ENCODE measurements at places on chromosomes 7 and 10. TPM values are rescaled to one million over a fixed set of nuclear protein-coding genes. Genes with fewer than 3 reads are reported as not detected.
A peak's percentile ranks its signal among the peaks of the same experiment; 100 is the strongest.

DNA sequence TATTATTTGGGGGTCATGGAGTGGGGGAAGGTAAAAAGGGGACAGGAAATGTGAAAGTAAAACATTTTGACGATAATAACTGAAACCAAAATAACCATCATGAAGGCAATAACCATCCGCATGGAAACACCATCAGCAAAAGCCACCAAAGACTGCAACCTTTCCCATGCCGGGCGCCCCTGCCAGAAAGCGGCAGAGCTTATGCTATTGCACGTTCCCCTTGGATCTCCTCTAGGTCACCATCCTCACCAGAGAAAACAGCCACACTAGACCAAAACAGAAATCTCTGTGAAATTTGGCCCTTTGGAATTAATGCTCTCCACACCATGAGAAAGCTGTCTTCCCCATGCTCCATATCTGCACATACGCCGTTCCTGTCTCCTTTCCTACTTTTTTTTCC lies 31.1 kb downstream of the DRGX start:
- H3K27me3 ChIP-seq, result no peaks in the 10 kb centered on the region
- no peak overlapping the region for H3K27ac ChIP-seq
- H3K4me1 ChIP-seq, result peaks cover 14% of the 10 kb centered on the region
- DNase-seq, result no peak
- H3K4me3 ChIP-seq, result no peak overlapping the region
- no peaks in the 10 kb centered on the region for H3K36me3 ChIP-seq

- H3K27ac ChIP-seq, result peak overlapping the region; percentile 54
- H3K36me3 ChIP-seq, result peaks cover 10% of the 10 kb centered on the region
- no peak overlapping the region for H3K4me3 ChIP-seq
- H3K27me3 ChIP-seq, result no peaks in the 10 kb centered on the region
- DNase-seq, result no peak
These were observed 25.0 kb downstream of the CACUL1 start for GRCh38 chr10:118729641-118730258.

DNA sequence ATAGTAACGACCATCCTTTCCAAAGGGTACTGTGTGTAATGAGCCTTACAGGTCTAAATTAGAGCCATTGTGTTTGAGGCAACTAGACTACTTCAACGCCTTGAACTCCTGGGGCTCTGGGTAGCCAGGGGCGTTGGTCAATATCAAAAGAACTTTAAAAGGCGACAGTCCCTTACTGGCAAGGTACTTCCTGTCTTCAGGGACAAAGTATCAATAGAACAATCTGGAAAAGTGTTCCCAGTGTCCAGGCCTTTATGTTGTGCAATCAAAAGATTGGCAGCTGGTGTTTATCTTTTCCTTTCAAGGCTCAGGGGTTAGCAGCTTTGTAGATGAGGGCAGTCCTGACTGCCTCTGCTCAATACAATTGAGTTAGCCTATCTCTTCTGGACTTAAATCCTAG lies 284.3 kb downstream of the PARD3 start:
- no peak overlapping the region for H3K27ac ChIP-seq
- no peak overlapping the region for H3K4me3 ChIP-seq
- no peaks in the 10 kb centered on the region for H3K27me3 ChIP-seq
- peaks cover 23% of the 10 kb centered on the region for H3K4me1 ChIP-seq
- H3K36me3 ChIP-seq, result no peaks in the 10 kb centered on the region
- no peak for DNase-seq

DNA sequence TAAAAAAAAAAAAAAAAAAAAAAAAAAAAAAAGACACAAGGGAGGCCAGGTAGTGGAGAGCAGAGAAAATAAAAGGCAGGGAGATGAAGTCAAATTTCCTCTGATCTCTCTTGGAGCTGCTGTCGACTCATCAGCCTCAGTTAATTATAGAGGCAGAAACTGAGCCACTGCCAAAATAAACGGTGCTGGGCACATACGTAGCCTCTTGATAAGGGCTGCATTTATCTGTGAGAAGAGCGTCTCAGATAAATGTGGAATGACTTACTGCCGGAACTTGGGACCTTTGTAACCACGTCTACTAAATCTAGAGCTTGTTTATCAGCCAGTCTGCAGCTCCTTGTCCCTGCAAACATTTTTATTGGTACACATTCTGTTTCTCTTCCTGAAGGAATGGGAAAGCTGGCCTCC lies 162.3 kb downstream of the BAMBI start:
- no peaks in the 10 kb centered on the region for H3K36me3 ChIP-seq
- H3K4me3 ChIP-seq, result no peak overlapping the region
- H3K27ac ChIP-seq, result no peak overlapping the region

GRCh38 chr7:25408876-25409275 lies 180.6 kb upstream of the NPVF start:
- H3K4me1 ChIP-seq, result no peaks in the 10 kb centered on the region
- DNase-seq, result no peak
- no peak overlapping the region for H3K27ac ChIP-seq
- H3K4me3 ChIP-seq, result no peak overlapping the region

- peaks cover 15% of the 10 kb centered on the region for H3K4me1 ChIP-seq
- H3K4me3 ChIP-seq, result no peak overlapping the region
- no peak for DNase-seq
- H3K27me3 ChIP-seq, result no peaks in the 10 kb centered on the region
- no peak overlapping the region for H3K27ac ChIP-seq
These were observed 24.0 kb downstream of the SRPK2 start for GRCh38 chr7:105364684-105365083.

- H3K4me3 ChIP-seq, result no peak overlapping the region
- H3K4me1 ChIP-seq, result peaks cover 10% of the 10 kb centered on the region
- no peaks in the 10 kb centered on the region for H3K27me3 ChIP-seq
- no peak overlapping the region for H3K27ac ChIP-seq
- peaks cover 52% of the 10 kb centered on the region for H3K36me3 ChIP-seq
These were observed 33.1 kb downstream of the DENND11 start for GRCh38 chr7:141668853-141669252.

DNA sequence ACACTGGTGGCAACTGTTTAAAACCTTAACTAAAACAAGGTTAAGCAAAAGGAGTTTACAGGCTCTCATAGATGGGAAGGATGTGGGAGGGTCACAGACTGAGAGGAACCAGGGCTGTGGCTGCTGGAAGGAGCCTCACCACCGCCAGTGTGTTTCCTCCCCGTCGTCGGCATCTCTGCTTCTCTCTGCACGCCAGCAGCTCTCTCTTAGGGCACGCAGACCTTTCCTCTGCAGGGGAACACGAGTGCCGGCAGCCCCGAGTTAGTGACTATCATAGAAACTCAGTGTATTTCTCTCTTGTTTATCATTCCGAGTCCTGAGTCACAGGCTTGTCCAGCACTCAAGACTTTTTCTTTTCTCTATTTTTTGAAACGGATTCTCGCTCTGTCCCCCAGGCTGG lies 8.1 kb upstream of the SH2D4B start:
- H3K27ac ChIP-seq, result peak overlapping the region; percentile 64
- no peaks in the 10 kb centered on the region for H3K27me3 ChIP-seq
- H3K4me1 ChIP-seq, result peaks cover 58% of the 10 kb centered on the region
- no peak overlapping the region for H3K4me3 ChIP-seq
- H3K36me3 ChIP-seq, result no peaks in the 10 kb centered on the region

- H3K4me3 ChIP-seq, result peak overlapping the region; percentile 87
- H3K27ac ChIP-seq, result peak overlapping the region; percentile 96
- H3K27me3 ChIP-seq, result no peaks in the 10 kb centered on the region
- peaks cover 41% of the 10 kb centered on the region for H3K4me1 ChIP-seq
These were observed 406 bp downstream of the CBLL1 start for GRCh38 chr7:107744345-107744750.

- no peak for DNase-seq
- no peak overlapping the region for H3K4me3 ChIP-seq
- H3K36me3 ChIP-seq, result no peaks in the 10 kb centered on the region
- H3K27ac ChIP-seq, result no peak overlapping the region
- H3K4me1 ChIP-seq, result no peaks in the 10 kb centered on the region
These were observed 463.9 kb downstream of the PTPRN2 start for GRCh38 chr7:158123753-158124152.

GRCh38 chr10:24847112-24848070 lies 105.0 kb downstream of the PRTFDC1 start:
- no peak overlapping the region for H3K27ac ChIP-seq
- no peaks in the 10 kb centered on the region for H3K27me3 ChIP-seq
- H3K36me3 ChIP-seq, result no peaks in the 10 kb centered on the region
- H3K4me3 ChIP-seq, result no peak overlapping the region

- H3K36me3 ChIP-seq, result no peaks in the 10 kb centered on the region
- no peak for DNase-seq
- H3K27ac ChIP-seq, result no peak overlapping the region
- no peaks in the 10 kb centered on the region for H3K27me3 ChIP-seq
- no peak overlapping the region for H3K4me3 ChIP-seq
These were observed 77.2 kb downstream of the C7orf25 start for GRCh38 chr7:42834676-42835075.

GRCh38 chr7:65238785-65239184 lies 134.9 kb upstream of the ZNF92 start:
- H3K4me3 ChIP-seq, result no peak overlapping the region
- peaks cover 12% of the 10 kb centered on the region for H3K4me1 ChIP-seq
- no peaks in the 10 kb centered on the region for H3K36me3 ChIP-seq
- no peak for DNase-seq
- H3K27ac ChIP-seq, result no peak overlapping the region

DNA sequence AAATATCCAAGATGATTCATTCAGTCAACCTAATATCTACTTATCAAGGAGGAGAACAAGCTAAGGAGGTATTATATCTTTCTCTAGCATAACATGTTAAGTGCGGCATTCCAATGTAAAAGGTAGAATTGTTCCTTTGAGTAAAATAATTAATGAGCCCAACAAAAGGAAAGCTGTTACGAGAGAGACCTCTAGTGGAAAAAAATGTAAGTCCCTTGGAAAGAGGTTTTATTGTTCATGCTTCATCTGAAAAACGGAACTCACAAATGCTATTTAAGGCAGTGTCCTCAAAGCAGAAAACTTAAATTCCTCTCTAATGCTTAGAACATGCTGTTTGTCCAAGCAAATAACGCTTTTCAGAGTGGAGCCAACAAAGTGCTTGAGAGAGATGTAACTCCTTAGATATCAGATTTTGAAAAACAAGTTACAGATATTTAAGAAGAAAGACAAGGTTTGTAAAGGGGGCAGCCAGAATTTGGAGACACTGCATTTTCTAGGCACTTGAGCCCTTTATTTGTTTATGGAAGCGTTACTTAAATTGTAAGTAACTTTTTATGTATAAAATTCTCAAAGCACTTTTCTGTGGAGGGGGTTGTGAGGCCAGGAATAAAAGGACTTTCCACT lies 119.9 kb downstream of the TFEC start:
- no peak overlapping the region for H3K27ac ChIP-seq
- H3K36me3 ChIP-seq, result no peaks in the 10 kb centered on the region
- DNase-seq, result no peak
- H3K4me1 ChIP-seq, result peaks cover 7% of the 10 kb centered on the region
- no peaks in the 10 kb centered on the region for H3K27me3 ChIP-seq

DNA sequence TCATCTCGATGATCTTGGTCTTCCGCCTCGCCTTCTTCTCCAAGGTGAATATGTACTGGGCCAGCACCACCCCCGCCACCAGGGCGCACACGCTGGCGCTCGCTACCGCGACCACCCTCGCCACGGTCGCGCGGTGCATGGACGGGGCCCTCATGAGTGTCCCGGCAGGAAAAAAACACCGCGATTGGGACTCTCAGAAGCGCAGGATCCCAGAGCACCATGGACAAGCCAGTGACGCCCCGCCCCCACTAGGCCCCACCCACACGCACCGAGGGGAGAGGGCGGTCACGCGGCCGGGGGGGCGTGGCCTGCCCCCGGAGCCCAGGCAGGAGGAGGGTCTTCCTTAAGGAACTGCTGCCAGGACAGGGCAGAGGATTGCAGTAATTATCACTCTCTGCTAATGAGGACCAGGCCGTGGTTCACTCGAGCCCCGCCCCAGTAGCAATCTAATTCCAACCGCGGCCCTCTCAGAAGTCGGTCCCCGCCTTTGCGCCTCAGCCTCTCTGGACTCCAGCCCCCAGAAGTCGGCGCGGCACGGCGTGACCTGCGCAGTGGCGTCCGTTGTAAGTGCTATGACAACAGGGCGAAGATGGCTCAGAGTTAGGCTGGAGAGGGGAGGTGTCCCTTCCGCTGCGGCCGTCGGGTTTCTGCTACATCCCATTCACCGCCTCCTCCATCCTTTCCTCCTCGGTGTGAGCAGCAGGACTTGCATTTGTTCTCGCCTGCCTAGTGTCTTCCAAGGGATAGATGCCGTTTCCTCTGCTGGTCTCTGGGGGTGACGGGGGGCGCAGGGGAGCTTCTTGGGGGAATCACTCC lies at the start of gene BBS9:
TSS of gene BBS9 (plus strand) at position 575 of the 816 bp plus-strand sequence. CDS start 16,689 bp downstream, outside the sequence.
- H3K36me3 ChIP-seq, result no peaks in the 10 kb centered on the region
- peaks cover 10% of the 10 kb centered on the region for H3K4me1 ChIP-seq
- peak within 1 kb of the TSS; percentile 77 for H3K4me3 ChIP-seq
- DNase-seq, result peak; percentile 95
- peak within 1 kb of the TSS; percentile 76 for H3K27ac ChIP-seq

- no peaks in the 10 kb centered on the region for H3K27me3 ChIP-seq
- H3K27ac ChIP-seq, result peak overlapping the region; percentile 93
- H3K4me3 ChIP-seq, result peak overlapping the region; percentile 94
- H3K4me1 ChIP-seq, result peaks cover 63% of the 10 kb centered on the region
- H3K36me3 ChIP-seq, result peaks cover 29% of the 10 kb centered on the region
These were observed 507 bp downstream of the SAR1A start for GRCh38 chr10:70169649-70170364.

GRCh38 chr10:71527135-71527534 lies 130.4 kb downstream of the CDH23 start:
- no peak overlapping the region for H3K27ac ChIP-seq
- no peaks in the 10 kb centered on the region for H3K36me3 ChIP-seq
- no peaks in the 10 kb centered on the region for H3K27me3 ChIP-seq
- DNase-seq, result no peak

DNA sequence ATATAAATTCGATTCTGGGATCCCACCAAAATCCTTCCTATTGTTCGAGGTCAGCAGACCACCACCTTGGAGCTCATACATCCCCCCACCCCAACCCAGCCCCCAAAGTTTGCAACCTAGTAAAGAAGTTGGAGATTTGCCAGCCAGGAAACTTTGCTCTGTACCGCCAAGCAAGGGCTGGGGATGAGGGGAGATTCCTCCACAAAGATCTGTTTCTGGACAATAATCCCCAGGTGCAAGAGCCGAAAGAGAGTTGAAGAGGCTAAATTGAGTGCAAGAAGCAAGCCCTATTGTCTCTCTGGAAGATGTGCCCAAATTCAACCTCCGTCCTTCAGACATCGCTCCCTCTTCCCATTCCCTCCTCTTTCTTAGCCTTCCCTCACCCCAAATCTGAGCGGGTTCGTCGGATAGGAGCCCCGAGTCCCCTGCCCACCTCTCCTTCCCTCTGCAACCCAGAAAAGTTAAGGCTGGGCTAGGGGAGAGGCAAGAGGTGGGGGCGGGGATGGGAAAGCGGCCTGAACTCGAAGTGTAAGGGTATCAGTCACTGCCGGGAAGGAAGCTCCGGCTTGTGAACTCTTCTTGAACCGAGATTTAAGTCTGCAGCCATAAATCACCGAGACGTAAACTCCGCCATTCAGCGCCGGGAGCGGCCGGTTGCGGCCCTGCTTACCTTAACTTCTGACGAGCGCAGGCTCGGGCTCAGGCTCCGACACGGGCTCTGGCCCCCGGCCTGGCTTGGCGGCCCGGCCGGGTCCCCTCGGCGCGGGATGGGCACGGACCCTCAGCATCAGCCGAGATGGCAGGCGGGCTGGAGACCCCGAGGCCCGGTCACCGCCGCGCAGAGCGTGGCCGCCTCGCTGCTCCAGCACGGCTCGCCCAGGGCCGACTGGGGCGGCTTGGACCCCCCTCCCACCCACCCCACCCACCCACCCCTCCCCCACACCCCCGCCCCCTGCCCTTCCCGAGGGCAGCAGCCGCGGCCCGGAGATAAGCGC lies 10.8 kb upstream of the HOXA2 start:
- peak overlapping the region; percentile 54 for H3K4me3 ChIP-seq
- H3K4me1 ChIP-seq, result peaks cover 34% of the 10 kb centered on the region
- H3K27ac ChIP-seq, result peak overlapping the region; percentile 89
- peaks cover 9% of the 10 kb centered on the region for H3K27me3 ChIP-seq

The MBL2 gene
- total RNA-seq, result not detected

The LFNG gene
- 42.6 TPM for total RNA-seq

The PDGFA gene
- 27.1 TPM for total RNA-seq

The CDC14C gene
- not detected for total RNA-seq

The LRRN3 gene
- total RNA-seq, result 6.1 TPM
